Activated CD8-positive, alpha-beta memory T cell treated with anti-CD3 and anti-CD28 coated beads, Interleukin-2, amount 50 U/mL, for 4 hours (primary cell): ENCODE measurements at places on chromosomes 4 and X.

DNA sequence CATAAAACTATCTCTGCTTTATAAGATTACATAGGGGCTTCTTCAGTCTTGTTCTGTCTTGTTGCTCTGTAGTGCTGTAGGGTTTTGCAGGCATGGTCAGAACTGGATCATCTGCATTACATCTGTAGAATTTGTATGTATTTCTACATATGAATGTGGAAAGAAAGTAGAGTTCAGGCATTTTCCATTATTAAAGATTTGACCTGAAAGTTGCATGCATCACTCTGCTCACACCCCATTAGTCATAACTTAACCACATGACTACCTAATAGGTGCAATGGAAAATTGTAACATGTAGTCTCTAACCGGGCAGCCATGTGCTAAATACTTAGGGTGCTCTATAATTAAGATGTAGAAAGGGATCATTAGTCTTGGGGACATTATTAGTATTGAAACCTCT is 45.7 kb upstream of the AGA start:
- DNase-seq = no peak

GRCh38 chr4:33512397-33512796 is 2731.9 kb downstream of the ARAP2 start:
- DNase-seq = no peak

GRCh38 chr4:10875144-10875799 is 190.7 kb upstream of the CLNK start:
- DNase-seq = no peak

DNA sequence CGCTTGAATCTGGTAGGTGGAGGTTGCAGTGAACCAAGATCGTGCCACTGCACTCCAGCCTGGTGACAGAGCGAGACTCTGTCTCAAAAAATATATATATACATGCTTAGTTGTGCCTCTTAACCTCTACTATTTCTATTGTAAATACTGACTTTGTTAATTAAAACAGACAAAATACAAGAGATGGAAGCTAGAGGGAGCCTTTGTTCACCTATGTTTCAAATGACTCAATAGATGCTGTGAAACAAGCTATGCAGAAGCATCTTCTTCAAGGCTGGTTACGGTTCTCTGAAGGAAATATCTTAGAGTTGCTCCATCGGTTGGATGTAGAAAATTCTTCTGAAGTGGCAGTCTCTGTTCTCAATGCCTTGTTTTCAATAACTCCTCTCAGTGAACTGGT is 6.2 kb downstream of the NCAPG start:
- no peak for DNase-seq

- DNase-seq = no peak
Observed at GRCh38 chr4:140257461-140258305, 103.7 kb upstream of the MAML3 start.

- no peak for DNase-seq
Observed at GRCh38 chrX:153882086-153882498, 3.9 kb downstream of the L1CAM start.

DNA sequence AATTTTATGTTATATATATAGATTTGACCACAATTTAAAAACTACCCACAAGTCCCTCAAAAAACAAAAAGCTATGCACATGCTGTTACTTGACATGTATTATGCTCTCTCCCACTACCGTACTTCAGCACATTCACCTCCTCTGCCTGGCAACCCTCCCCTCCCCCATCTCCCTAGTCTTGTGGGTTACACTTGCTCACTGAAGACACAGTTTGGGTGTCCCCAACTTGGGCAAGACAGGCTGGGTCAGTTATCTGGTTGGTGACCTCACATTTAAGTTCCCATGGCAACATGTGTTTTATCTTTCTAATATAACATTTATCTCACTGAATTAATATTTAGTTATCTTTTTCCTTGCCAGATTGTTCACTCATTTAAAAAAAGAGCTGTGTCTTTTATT is 32.7 kb downstream of the SEC24D start:
- no peak for DNase-seq

DNA sequence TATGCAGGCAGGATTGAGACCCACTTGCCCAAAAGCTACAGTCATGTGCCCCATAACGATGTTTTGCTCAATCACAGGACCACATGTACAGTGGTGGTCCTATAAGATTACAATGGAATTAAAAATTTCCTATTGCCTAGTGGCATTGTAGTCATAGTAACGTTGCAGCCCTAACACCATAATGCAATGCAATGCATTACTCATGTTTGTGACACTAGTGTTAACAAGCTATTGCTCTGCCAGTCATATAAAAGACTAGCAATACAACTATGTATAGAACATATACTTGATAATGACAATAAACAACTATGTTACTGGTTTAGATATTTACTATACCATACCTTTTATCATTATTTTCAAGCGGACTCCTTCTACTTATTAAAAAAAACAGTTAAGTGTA is 50.6 kb downstream of the VGLL1 start:
- no peak for DNase-seq

GRCh38 chr4:126038502-126039144 is 723.9 kb downstream of the FAT4 start:
- DNase-seq = no peak

GRCh38 chr4:73520821-73521220 is 39.3 kb downstream of the AFM start:
- DNase-seq = no peak

DNA sequence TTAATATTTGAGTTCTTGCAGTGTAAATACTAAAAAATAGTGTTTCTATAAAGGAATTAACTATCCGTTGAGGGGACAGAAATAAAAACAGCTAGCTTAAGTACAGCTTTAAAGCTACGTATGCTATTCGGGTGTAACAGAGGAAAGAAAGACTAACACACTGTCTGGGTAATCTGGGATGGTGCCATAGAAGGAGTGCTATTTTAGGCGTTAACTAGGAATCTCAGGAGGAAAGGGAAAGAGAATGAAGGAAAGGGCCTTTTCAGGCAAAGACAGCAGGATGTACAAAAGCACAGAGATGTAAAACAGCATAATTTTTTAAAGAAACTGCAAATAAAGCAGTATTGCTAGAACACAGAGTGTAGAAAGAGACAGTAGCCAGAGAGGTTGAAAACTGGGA is 161.8 kb downstream of the RAP1GDS1 start:
- DNase-seq = no peak

DNA sequence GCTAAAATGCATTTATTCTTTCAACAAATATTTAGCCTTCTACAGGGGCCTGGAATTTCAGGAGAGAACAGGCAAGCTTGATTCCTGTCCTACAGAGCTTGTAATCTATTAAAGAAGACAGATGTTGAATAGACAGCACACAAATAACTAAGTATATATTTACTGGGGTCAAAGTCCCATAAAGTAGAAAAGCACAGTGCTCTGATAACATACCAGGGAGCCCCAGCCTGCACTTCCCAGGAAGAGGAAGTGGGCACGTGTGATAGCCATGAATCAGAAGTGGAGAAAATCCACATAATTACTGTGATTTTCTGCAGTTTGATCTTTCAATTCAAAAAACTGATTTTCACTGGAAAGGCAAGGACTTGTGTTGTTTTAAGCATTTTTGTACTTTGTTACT is 129.1 kb downstream of the EGF start:
- DNase-seq = no peak

GRCh38 chr4:95231681-95232080 is 317.1 kb downstream of the UNC5C start:
- no peak for DNase-seq

DNA sequence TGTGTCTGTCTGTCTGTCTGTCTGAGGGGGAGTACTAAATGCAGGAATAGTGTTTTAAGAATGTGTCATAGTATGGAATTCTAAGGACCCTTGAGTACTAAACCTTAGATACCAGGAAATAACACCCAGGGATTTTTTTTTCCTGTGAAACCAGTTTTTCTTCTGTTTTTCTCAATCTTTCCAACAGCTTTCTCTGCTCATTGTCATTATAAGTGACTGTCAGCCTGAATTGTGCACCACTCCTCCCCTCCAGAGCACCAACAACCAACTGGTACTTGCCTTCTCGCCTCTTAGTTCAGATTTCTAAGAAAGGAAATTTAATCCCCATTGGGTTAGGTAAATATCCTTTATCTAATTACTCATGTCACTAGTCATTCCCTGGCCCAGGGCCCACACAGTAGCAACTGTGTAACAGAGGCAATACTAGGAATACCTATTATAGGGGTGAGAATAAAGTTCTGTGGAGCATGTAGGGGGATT is 320.6 kb downstream of the ADGRL3 start:
- DNase-seq = no peak

GRCh38 chr4:3651267-3651845 is 114.8 kb upstream of the ADRA2C start:
- DNase-seq = no peak

DNA sequence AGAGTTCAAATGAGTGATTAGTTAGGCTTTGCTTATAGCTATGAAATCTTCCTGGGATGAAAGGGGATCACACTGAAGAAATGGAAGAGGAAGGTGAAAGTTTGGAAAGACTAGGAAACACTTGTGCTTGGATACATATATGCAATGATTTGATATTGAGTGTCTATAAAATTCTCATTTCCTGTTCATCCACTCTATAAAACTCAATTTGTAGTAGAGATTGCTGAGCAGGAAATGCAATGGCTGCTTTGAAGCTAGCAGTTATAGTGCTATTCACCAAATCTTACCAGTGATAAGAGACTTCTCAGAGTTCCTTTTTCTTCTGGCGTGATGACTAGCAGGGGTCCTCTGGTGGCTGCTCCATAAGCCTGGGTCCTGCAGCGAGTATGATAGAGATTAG is 128.1 kb upstream of the HPF1 start:
- no peak for DNase-seq

DNA sequence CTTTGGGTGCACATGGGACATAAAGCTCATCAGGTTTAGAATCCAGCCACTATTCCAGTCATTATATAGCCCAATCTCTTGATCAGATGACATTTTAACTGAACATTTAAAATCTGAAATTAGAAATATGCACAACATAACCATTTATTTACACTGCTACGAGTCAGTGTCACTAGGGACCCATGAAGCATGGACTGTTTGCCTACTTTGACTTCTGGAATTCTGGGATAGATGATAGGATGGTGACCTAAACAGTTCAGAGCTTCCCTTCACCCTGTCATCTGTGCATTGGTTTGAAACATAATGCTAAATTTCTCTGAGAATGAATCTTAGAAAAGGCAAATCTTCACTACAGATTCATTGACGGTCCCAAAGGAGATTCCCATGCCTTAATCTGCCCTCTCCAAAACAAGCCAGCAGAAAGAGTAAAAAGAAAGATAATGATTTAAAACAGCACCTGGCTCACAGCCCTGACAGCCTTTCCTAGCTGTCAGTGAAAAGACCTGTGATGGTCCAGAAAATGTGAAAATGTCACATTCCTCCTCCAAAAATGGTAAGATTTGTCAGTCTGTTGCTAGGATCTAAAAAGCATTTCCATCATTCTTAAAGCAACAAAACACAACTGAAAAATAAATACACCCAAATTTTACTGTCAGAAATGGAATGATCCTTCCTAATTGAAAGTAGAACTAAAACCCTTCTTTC is 18.9 kb upstream of the HERC3 start:
- no peak for DNase-seq

DNA sequence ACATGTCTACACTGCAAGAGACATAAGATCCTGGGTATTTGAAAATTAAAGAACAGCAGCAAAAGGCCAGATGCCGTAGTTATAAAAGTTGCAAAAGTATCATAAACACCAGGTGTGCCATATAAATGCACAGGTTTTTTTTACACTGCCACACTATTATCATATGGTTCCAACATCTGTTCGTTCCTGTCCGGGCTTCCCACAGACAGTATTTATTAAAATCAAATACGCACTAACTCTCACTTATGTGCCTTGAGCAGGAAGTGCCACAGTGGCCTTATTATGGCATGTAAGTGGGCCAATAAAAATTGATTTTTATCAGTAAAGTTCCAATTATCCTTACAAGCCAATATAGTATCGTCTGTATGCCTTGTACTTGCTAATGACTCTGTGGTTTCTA is 873.2 kb downstream of the RPA4 start:
- DNase-seq = no peak

DNA sequence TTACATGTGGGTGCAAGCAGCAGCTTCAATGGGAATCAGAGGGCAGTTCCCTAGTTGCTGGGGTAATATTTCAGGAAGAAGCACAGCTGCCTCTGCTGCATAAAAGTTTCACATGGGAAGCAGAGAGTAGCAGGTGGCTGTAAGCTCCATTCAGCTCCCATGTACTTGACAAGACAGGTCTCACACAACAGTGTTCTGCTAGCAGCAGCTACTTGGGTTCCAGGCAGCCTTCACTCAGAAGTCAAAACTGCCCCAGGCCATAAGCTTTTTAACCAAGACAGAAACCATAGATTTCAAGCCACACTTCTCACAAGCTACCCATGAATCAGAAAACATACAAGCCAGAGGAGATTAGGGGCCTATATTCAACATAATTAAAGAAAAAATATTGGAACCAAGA is 41.4 kb upstream of the SPIN2A start:
- DNase-seq = no peak

DNA sequence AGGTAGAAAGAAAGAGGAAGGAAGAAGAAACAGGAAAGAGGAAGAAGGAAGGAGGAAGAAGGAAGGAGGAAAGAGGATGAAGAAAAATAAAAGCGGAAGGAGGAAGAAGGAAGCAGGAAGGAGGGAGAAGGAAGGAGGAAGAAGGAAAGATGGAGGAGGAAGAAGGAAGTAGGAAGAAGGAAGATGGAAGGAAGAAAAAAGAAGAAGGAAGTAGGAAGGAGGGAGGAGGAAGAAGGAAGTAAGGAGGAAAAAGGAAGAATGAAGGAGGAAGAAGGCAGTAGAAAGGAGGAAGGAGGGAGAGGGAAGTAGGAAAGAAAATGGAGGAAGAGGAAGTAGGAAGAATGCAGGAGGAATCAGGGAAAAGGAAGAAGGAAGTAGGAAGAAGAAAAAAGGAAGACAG is 191.1 kb upstream of the TBL1X start:
- no peak for DNase-seq

DNA sequence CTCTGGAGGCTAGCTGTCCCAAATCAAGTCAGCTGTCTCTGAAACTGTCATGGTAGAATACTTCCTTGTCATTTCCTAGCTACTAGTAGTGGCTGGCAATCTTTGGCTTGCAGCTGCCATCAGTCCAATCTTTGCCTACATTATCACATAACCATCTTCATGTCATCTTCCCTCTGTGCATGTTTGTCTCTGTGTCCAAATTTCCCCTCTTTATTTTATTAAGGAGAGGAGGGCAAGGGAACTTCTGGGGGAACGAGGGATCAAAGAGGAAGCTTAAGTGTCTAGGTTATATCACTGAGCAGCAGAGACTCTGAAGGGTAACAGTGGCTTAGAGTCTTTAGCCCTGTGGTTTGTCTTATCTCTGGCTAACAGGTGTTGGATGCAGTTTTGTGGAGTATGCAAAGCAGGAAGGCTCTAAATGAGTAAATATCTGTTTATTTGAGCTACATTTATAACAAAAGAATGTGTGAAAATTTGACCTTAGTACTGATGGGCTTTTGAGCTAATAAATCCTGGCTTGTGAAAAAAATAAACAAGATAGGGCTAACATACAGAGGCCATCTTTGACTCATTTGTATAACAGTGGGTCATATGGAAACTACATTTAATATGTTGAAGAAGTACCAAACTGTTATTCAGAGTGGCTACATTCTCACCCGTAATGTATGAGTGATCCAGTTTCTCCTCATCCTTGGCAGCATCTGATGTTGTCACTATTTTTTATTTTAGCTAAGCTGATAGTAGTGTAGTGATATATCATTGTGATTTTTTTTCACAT is 49.4 kb upstream of the ENOX2 start:
- DNase-seq = no peak
